AG08395 (cell line): ENCODE measurements at places on chromosomes 5 and 9.

DNA sequence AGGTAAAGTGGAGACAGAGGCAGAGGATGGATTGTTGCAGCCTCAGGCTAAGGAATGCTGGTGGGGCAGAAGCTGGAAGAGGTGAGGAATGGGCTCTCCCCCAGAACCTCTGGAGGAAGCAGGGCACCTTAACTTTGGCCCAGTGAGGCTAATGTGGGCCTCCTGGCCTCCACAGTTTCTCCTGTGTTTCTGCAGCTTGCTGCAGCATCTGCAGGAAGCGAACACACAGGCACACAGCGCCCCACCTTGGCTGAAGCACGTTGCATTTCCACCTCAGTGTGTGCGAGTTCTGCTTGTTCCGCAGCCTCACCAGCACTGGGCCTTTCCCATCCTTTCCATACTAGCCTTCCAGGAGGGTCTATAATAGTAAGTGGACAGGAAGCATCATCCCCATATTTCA lies 27.2 kb upstream of the ASS1 start:
- DNase-seq, result no peak

DNA sequence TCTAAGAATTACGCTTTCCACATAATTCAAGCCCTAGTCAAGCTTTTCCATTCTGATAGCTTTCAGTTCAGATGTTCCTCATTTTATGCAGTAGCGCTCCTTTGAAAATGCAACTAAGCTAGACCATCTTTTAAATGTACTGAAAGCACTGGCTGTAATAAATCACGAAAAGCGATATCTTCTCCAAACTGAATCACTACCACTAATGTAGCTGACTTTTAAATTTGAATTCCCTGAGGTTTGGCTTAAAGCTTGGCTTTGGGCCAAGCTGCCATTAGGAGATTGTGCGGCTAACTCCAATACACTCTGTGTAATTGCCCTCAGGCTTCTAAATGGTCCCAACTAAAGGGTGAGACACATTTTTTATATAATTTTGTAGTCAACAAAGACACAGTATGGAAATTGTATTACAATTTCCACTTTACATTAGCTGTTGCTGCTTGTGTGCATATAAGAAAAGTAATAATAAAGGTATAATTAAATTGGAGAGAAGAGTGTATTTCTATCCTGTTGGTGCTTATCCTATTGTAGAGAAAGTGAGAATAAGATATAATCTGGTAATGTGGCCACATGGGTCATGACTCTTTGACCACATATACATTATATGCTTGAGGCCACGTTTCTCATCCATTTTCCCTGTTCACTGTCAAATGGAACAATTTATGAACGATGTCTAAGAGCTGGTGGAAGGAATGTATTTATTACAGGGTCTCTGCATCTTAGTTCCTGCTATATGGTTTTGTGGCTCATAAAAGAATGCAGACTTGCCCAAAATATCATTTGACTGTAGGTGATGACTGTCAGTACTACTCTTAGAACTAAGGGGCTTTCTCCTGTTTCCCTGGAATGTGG lies 118.7 kb upstream of the TAF11L2 start:
- DNase-seq, result no peak

GRCh38 chr9:95927271-95928004 lies 51.9 kb downstream of the ERCC6L2 start:
- no peak for DNase-seq

GRCh38 chr9:16044579-16044881 lies 491.7 kb downstream of the CCDC171 start:
- DNase-seq, result no peak
